ENCODE measurements at places on chromosomes 5 and 9. TPM values are rescaled to one million over a fixed set of nuclear protein-coding genes. Genes with fewer than 3 reads are reported as not detected.

- no peaks in the 10 kb centered on the region for H3K36me3 ChIP-seq
- no peaks in the 10 kb centered on the region for H3K4me1 ChIP-seq
- no peak for DNase-seq
- H3K27me3 ChIP-seq = no peaks in the 10 kb centered on the region
- H3K27ac ChIP-seq = no peak overlapping the region
- H3K4me3 ChIP-seq = no peak overlapping the region
Observed at GRCh38 chr5:95424526-95424925, 33.4 kb downstream of the FAM81B start.

DNA sequence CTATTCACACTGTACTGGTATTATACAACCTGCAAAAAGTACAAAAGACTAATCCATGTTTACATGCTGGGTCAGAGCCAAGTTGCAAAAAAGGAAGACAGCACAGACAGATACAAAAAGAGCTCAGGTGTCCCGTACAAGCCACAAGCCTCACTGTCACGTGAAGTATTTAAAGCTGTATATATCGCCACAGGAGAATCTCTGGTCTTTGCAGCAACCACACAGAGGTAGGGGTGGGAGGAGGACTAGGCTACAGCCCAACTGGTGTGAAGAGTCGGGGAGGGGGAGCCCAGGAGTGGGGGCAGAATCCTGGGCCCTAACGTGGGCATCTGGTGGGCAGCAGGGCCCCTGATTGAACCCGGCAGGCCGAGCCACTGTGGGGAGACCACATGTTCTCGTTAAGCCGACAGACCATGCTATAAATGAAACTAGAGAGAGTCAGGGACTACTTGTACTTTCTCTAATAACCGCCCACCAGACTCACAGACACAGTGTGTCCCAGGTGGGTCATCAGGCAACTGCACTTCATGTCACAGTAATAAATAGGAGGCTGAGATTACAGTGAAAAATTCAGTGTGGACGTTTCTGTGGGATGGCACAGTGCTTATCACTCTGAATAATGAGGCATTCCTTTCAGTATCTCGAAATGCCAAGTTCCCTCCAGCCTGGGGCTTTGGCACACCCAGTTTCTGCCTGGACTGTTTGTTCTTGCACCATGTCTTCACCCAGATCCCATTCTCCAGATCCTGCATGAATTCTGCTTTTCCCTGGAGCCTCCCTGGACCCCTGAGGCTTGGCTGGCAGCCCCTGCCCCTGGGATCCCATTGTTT is 79.3 kb upstream of the SH3PXD2B start:
- DNase-seq = no peak
- no peaks in the 10 kb centered on the region for H3K27me3 ChIP-seq
- no peak overlapping the region for H3K27ac ChIP-seq

GRCh38 chr9:88696501-88696900 is 161.5 kb downstream of the NXNL2 start:
- peaks cover 3% of the 10 kb centered on the region for H3K27me3 ChIP-seq
- H3K4me1 ChIP-seq = no peaks in the 10 kb centered on the region
- H3K36me3 ChIP-seq = no peaks in the 10 kb centered on the region
- DNase-seq = no peak
- no peak overlapping the region for H3K27ac ChIP-seq

The CATSPER3 gene
- not detected for total RNA-seq

- H3K4me1 ChIP-seq = no peaks in the 10 kb centered on the region
- no peaks in the 10 kb centered on the region for H3K36me3 ChIP-seq
- H3K27me3 ChIP-seq = no peaks in the 10 kb centered on the region
- no peak overlapping the region for H3K27ac ChIP-seq
- no peak overlapping the region for H3K4me3 ChIP-seq
Observed at GRCh38 chr9:69532396-69532795, 139.8 kb downstream of the APBA1 start.

The MED7 gene
- total RNA-seq = 7.0 TPM

DNA sequence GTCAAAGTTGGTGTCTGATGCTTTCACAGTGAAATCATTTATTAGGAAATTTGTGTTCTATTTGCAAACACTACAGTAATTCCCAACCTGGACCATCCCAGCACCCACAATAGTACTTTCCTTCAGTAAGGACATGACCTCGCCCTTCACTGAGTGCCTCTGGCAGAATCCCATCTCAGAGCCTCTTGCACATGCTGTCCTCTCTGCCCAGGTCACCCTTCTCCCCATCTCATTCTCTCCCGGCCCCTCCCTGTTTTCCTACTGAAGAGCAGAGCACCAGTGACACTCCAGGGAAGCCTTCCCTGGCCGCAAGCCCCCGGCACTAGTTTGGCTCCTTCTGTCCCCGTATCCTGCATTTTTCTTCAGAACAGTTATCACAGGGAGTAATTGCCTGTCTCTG is 220.4 kb downstream of the MAPKAP1 start:
- H3K27me3 ChIP-seq = no peaks in the 10 kb centered on the region
- DNase-seq = no peak
- H3K4me1 ChIP-seq = no peaks in the 10 kb centered on the region
- peaks cover 12% of the 10 kb centered on the region for H3K36me3 ChIP-seq
- H3K27ac ChIP-seq = no peak overlapping the region

DNA sequence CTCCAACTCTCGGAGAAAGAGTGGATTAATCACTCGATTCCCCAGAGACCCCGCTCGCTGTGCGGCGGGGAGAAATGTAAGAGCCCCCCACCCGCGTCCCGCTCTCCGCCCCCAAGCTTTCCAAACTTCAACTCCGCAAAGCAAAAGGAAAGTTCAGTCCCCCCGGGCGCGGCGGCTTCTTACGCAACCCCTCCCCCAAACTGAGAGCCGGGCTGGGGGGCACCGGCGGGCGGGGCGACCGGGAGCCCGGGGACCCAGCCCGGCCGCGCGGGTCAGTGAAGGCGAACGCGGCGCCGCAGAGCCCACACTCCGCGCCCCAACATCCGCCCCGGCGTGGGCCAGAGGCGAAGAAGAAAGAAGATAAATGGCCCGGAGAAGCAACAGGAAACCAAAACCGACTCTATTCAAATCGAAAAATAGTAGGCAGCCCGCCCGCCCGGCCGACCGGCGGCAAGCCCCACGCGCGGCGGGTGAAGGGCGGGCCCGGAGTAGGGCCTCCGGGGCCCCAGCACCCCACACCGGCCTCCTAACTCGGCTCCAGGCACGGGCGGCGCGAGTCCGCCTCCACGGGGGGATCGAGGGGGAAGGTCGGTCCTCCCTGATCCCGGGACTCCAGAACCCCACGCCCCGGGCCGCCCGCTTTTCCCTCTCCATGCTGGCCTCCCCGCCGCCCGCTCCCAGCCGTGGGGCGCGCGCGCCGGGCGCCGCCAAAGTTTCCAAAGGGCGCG is 720 bp downstream of the NOTCH1 start:
- H3K27ac ChIP-seq = peak overlapping the region; percentile 70
- H3K4me1 ChIP-seq = peaks cover 58% of the 10 kb centered on the region
- H3K4me3 ChIP-seq = peak overlapping the region; percentile 87
- DNase-seq = peak; percentile 74
- no peaks in the 10 kb centered on the region for H3K27me3 ChIP-seq
- H3K36me3 ChIP-seq = peaks cover 25% of the 10 kb centered on the region

- H3K4me1 ChIP-seq = peaks cover 19% of the 10 kb centered on the region
- H3K36me3 ChIP-seq = no peaks in the 10 kb centered on the region
- no peak overlapping the region for H3K4me3 ChIP-seq
- no peaks in the 10 kb centered on the region for H3K27me3 ChIP-seq
- H3K27ac ChIP-seq = no peak overlapping the region
Observed at GRCh38 chr5:119074419-119074818, 3.5 kb downstream of the DMXL1 start.

The CDC25C gene
- not detected for total RNA-seq

DNA sequence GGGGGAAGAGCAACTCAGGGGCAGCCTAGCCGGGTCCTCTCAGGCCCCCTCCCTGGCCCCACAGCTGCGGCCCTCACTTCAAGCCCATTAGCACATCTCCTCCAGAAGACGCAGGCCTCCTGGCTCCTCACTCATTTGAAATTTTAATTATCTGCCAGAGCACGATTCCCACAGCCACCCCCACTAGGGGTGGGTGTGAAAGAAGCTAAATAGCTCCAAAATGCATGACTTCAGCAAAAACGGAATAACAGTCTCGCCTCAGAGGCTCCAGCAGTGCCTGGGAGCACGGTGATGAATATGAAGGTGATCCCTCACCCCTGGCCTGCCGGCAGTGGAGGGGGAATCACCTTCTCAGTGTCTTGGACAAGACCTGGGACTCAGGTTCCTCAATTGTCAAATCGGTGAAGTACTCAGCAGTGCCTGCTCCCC is 61.1 kb upstream of the HRH2 start:
- H3K4me1 ChIP-seq = no peaks in the 10 kb centered on the region
- no peak overlapping the region for H3K27ac ChIP-seq
- no peaks in the 10 kb centered on the region for H3K36me3 ChIP-seq
- no peaks in the 10 kb centered on the region for H3K27me3 ChIP-seq
- DNase-seq = no peak

DNA sequence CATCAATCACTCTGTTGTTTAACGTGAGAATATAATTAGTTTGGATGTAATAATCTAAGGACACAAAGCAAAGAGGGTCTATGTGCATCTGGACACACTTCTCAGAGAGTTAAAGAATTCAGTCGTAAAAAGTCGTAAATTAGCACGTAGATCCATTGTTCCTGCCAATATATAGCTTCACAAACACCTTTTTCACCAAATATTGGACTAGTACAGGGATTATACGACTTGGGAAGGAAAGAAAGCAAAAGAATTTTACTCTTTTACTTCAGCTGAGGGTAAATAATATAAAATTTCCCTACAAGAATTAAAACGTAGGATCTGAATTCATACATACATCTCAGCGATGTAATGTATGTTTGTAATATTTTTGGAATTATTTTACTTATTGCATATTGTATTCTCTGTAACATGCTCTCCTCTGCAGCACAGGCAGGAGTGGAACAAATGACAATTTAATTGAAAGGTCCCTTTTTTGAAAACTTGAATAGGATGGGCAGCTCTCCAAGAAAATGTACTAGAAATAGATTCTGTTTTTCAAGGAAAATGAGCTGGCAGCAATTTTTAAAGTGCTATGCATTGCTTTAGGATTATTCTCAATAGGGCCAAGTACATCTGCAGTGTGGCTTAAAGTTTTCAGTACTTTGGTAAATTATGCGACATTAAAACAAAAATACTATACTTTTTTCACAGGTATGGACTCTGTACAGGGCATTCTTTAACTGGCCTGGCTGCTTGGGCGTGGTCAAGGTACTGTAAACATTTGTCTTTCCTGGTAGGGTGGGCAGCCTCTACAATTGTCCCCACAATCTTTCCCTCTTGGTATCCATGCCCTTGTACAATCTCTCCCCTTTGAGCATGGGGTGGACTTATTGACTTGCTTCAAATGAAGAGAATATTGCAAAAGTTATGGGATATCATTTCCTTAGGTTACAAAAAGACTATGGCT is 39.7 kb upstream of the HSD17B4 start:
- no peak for DNase-seq
- H3K36me3 ChIP-seq = no peaks in the 10 kb centered on the region
- no peaks in the 10 kb centered on the region for H3K27me3 ChIP-seq
- H3K4me3 ChIP-seq = peak overlapping the region; percentile 62
- H3K27ac ChIP-seq = no peak overlapping the region

- no peak overlapping the region for H3K27ac ChIP-seq
- H3K36me3 ChIP-seq = no peaks in the 10 kb centered on the region
- peaks cover 9% of the 10 kb centered on the region for H3K27me3 ChIP-seq
- H3K4me3 ChIP-seq = no peak overlapping the region
- no peak for DNase-seq
- H3K4me1 ChIP-seq = peaks cover 10% of the 10 kb centered on the region
Observed at GRCh38 chr5:90563108-90563507, 4.5 kb downstream of the ADGRV1 start.

DNA sequence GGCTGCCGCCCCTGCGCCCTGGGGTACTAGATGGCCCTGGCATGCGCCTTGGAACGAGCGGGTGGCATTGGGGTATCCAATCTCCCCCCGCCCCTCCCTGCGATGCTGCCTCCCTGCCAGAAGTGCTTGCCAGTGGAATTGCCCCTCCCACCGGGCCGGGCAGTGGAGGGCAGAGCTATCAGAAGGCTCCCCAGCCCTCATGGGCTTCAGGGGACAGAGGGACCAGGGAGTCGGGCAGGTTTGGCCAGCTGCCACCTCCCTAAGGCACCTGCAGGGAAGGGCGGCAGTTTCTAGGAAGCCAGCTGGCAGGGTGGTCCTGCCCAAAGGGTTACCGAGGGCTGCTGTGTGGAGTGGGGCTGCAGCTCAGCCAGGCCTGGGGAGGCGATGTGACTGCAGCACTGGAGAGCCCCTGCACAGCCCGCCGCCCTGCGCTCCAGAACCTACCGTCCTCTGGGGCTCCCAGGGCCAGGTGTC is 52.8 kb upstream of the EGFL7 start:
- no peaks in the 10 kb centered on the region for H3K36me3 ChIP-seq
- no peak for DNase-seq
- peaks cover 3% of the 10 kb centered on the region for H3K27me3 ChIP-seq
- H3K27ac ChIP-seq = no peak overlapping the region

DNA sequence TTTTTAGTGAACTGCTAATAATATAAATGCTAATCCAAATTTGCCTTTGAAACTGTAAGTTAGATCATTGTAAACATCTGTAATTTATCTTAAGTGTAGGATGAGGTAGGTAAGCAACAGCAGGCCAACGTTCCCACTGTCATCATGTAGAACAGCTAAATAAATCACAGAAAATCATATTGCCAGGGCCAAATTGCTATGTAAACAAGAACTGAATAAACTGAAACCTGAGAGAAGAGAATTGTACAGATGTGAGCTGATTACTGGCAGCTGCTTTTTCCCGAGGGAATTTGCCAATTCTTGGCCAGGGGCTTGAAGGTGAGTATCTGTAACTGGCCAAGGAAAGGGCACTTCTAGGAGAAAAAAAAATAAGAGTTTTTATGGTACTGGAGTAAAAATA is 97.6 kb downstream of the CDH10 start:
- no peak overlapping the region for H3K27ac ChIP-seq
- no peak for DNase-seq
- no peaks in the 10 kb centered on the region for H3K4me1 ChIP-seq
- no peak overlapping the region for H3K4me3 ChIP-seq

GRCh38 chr5:35063414-35063813 is 15.7 kb upstream of the AGXT2 start:
- H3K36me3 ChIP-seq = no peaks in the 10 kb centered on the region
- H3K27me3 ChIP-seq = peaks cover 4% of the 10 kb centered on the region
- H3K4me1 ChIP-seq = no peaks in the 10 kb centered on the region

The IGIP gene
- total RNA-seq = 1.5 TPM

GRCh38 chr9:34227445-34227844 is 48.6 kb downstream of the UBAP1 start:
- H3K4me1 ChIP-seq = no peaks in the 10 kb centered on the region
- H3K4me3 ChIP-seq = no peak overlapping the region
- no peaks in the 10 kb centered on the region for H3K27me3 ChIP-seq
- no peak for DNase-seq
